ENCODE measurements at places on chromosomes 2 and 18.

DNA sequence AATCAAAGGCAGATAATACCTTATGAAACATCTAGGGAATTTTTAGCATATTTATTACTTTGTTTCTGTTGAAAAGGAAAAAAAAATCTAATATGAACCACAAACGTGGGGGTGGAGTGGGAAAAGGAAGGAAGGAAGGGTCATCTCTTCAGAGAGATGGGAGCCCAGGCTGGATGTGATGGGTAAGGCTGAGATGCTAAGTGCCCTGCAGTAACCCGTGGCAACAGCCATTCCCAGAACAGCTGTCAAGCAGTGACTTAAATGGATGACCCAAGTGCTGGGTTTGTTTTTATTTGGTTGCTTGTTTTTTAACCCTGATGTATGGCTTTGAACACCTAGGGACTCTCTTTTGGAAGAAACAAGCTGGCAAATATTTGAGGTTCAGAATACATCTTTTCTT, 50.7 kb upstream of the KLF7 start:
- DNase-seq, result no peak

- no peak for DNase-seq
Observed at GRCh38 chr2:173048522-173048896, 27.1 kb upstream of the MAP3K20 start.

DNA sequence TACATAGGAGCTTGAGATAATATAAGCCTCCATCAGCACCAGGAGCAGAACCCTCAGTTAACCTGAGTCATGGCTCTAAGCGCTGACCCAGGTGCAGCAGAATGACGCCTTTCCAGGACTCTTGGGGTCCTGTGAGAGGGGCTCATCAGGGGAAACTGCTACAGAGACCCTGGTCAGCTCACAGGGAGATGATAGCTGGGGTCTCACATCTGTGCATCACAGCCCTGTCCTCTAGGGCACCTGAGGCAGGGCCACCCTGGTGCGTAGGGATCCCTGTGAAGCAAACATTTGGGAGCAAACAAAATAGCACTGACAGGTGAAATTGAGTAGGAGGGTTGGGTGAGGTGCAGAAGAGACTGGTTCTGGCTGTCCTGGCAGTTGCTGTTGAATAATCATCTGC, 219.2 kb downstream of the SH3RF3 start:
- no peak for DNase-seq

DNA sequence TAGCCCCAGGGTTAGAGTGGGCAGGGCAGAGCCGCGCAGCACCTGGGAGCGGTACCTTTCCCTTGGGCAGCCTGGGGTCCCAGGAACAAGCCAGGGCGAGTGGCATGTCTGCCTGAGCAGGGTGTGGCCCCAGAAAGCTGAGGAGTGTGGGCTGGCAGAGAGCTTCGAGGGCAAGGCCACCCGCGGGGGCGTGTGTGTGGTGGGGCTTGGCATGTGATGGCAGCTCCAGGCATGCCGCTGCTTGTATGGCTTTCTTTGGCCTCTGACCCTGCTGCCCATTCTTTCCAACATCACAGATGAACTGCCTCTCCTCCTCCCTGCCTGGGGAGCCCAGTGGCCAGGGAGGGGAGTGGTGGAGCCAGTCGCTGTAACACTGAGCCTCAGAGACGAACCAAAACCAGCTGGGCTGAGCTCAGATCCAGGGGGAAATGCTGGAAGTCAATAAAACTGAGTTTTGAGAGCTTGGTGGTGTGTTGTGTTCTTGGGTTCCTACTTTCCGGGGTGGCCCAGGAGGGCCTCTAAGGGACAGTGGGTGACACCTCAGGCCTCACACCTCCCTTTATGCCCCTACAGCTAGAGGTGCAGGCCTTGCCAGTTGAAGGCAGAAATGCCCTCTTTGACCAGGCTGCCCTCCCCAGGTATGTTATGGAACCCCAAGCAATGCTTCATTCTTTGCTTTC, 7.4 kb downstream of the DNAJB2 start:
- DNase-seq, result no peak

DNA sequence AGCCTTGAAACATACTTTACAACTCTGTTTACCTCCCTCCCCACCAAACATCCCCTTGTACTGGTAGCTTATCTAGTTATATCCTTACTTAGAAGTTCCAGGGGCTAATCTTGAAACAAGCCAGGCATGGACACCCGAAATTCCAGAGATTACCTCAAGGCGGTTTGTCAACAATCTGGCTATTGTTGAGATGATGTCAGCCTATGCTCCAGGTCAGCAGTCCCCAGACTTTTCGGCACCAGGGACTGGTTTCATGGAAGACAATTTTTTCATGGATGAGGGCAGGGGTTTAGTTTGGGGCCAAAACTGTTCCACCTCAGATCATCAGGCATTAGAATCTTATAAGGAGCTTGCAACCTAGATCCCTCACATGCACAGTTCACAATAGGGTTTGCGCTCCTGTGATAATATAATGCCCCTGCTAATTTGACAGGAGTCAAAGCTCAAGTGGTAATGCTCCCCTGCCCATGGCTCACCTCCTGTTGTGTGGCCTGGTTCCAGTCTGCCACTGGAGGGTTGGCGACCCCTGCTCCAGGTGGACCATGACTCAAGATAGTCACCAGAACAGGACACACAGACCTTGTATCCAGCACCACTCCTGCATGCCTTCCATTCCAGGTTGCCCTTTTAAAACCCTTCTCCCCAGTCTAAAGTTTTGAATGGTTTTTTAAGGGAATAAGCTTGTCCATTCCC, 171.2 kb downstream of the SPAG16 start:
- DNase-seq, result no peak

GRCh38 chr2:45786836-45787357, 135.4 kb downstream of the PRKCE start:
- no peak for DNase-seq

DNA sequence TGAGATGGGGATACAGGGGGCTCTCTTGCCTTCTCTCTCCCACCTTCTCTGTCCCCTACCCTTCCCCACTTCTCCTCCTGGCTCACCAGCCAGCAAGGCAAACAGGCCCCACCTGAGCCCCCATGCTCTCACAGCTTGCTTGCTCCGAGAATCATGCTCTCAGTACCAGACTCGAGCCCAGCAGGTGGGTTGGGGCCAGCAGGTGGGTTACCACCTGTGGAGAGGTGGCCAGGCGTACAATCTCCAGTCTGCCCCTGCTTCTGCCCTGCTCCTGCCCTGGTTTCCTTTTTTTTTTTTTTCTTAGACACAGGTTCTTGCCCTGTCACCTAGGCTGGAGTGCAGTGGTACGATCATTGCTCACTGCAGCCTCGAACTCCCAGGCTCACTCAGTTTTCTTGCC, 214.5 kb downstream of the SH3RF3 start:
- no peak for DNase-seq

GRCh38 chr2:59150217-59150849, 909.2 kb upstream of the FANCL start:
- no peak for DNase-seq

- DNase-seq, result no peak
Observed at GRCh38 chr2:197035002-197035401, 108.5 kb upstream of the PGAP1 start.

DNA sequence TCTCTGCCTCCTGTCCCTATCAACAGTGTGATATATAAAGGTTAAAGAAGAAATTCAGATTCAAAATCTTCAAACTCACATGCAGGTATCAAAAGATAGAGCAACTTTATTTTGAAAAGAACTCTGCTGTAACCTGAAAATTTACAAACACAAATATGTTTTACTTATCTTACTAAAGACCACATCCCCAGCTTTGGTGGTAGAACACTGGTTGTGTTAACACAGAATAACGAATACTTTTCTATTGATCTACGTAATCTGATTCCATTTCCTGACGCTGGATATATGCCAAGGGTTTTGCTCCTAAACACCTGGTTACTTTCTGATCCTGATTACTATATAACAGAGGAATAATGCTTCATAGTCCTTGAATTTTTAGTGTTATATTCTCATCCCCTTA, 23.1 kb upstream of the SLC39A10 start:
- no peak for DNase-seq

DNA sequence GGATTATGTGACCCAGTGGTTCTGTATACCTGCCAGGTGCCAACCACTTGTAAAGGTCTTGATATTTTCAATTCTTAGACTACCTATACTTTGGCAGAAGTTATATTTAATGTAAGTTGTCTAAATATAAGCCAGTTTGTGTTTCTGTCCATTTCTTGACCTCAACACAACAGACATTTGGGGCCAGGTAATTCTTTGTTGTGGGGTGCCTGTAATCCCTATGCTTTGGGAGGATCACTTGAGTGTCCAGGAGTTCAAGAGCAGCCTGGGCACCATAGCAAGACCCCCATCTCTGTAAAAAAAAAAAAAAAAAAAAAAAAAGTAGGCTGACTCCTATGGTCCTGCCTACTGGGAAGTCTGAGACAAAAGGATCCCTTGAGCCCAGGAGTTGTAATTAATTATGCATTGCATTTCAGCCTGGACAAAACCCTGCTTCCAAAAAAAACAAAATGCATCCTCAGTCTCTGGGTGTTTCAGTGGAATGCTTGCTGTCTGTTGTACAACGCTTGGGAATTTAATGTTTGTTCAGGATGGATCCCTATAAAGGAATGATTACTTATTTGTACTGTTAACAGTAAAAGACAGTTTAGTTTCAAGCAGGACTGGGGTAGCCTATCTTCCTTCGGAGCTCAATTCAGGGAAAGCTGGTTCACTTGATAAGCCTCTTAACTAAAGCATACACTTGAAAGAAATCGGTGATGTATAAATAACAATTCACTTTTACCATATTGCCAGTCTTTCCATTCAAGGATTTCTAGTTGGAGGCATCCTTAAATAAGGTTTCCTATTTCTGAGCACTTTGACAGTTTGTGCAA, 3.4 kb downstream of the RPS27A start:
- no peak for DNase-seq

GRCh38 chr2:17460371-17461086, 57.7 kb downstream of the RAD51AP2 start:
- no peak for DNase-seq

GRCh38 chr2:111250448-111251030, 129.8 kb downstream of the BCL2L11 start:
- DNase-seq, result no peak

GRCh38 chr2:219626540-219626939, 890 bp upstream of the SLC4A3 start:
- no peak for DNase-seq

DNA sequence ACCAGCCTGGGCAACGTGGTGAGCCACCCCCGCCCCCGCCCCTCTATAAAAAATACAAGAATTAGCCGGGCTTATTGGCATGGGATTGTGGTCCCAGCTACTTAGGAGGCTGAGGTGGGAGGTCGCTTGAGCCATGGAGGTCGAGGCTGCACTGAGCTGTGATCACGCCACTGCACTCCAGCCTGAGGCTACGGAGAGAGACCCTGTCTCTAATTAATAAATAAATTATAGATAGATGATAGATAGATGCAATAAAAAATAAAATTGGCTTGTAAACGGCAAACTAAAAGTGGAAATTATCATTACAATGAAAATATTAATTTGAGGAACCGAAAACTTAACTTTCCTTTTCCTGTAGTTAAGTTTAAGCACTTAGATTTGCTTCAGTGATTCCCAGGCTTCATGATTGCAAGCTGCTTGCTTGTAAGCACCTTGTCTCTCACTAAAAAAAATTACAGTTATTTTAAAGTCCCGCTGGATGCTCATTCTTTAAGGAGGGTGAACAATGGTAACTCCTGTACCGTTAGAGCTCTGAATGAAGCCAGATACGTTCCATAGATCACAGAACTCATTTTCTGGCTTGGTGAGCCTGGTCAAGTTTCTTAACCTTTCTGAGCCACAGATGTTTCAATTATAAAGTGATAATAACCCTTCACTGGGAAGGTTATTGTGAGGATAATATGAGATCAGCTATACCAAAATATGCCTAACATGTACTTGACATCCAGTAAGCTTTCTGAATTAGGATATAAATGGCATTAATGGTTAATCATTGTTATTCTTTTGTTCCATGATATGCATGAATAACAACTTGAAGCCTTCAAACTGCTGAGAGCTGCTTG, 9.3 kb upstream of the NARS1 start:
- DNase-seq, result no peak

GRCh38 chr18:48994044-48994651, 43.4 kb upstream of the SMAD7 start:
- no peak for DNase-seq

- no peak for DNase-seq
Observed at GRCh38 chr2:170157025-170157684, 20.8 kb upstream of the MYO3B start.

GRCh38 chr2:229273723-229274338, 2.7 kb upstream of the PID1 start:
- peak; percentile 42 for DNase-seq

DNA sequence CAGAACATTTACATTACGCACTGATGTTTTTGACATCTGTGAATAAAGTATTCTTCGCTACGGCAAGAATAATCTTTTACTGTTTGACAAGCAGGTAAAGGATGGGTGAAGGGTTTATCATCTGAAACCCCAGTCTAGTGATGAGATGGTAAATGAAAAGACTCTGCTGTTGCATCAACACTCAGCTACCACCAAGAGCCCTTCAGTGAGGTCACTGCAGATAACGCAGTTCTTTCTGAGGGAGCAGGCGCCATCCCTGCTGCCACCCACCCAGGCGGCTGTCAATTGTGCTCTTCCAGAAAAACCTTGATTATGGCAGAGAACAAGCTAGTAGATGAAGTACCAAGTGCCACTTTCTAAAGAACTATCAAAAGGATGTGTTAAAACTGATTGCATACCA, 58.7 kb downstream of the ABCG8 start:
- no peak for DNase-seq

DNA sequence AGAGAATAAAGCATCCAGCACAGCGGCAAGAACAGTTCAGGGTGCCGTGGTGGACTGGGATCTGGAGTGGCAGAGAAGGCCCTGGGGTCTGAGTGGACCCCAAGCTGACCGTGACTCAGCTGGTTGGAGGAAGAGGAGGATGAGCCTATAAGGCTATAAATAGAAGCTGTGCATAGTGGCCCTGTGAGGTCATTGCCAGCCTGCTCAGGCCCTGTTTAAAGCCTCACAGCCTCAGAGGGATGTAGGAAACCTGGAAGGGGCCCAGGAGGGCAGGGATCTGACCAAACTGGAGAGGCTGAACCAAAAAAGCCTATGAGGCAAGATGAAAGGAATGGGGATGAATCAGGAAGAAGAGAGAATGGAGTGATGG, 11.3 kb upstream of the DES start:
- DNase-seq, result no peak

Measured in LNCaP clone FGC (cell line).